ENCODE measurements at places on chromosomes 4 and X.
A peak's percentile ranks its signal among the peaks of the same experiment; 100 is the strongest.

GRCh38 chr4:52687696-52688095 is 28.6 kb upstream of the USP46 start:
- no peak for DNase-seq

DNA sequence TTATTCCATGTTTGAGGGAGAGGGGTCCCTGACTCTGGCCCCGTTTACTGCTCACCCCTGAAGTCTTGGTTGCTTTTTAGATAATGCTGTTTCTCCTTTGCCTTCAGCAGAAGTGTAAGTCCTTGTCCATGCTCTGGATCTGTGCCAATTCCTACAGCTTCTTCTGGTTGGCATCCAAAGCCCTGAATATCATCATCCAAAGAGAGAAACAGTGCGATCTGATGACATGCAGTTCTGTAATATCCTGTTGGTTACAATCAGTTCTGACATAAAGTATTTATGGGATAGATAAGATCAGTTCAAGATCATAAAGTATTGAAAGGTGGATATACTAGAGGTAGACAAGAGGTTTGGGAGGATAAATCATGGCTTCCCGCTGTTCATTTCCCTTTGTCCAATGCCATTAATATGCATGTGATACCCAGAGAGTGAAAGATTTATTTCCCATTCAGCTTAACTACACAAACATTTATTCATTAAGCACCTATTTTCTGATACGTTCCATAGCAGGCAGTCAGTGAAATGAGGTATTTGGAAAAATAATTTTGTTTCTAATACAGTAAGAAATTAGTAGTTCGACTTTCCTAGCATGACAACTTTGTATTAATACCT is 53.2 kb upstream of the TMEM150C start:
- DNase-seq, result no peak

DNA sequence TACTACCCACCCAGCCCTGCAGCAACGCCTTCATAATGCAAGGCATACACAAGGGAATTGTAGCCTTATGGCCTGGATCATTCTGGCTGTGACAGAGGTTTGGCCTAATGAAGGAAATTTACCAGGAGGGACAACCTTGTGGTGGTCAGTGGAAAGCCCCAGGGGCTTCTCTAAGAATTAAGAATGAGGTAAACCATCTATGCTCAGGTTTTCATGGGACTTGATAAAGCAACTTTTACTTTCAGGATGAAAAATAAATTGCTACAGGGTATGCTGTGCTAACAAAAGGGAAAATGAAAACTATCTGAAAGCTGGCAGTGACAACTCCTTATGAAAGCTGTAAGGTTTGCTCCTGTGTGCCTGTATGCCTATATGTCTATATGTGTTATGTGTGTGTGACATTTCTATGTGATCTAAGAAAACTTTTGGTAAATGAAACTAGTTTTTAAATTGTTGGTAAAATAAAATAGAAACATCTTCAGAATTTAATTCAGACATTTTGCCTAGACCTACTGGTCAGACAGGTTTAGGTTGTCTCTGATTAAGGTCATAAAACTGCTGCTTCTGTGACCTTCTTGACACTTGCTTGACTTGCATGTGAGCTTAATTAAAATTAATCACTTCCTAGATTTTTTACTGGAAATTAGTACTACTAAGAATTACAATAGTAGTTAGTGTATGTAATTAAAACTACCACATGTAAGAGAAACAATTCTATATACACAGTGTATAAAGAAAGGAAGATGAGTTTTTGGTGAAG is 19.9 kb upstream of the TXK start:
- DNase-seq, result no peak

DNA sequence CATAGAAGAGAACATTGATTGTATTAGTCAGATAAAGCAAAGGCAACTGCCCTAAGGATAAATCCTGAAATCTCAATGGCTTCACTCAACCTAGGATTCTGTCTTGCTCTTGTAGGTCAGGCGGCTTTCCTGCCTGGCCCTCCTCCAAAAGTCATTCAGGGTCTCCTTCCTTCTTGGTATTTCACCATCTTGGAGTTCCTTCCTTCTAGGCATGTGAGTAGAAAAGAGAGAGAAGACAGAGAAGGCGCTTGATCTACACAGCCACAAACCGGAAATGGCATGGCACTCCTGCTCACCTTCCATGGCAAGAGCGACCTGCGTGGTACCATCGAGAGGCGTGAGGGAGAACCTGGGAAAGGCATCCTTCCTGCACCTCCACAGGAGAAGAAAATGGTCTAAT is 45.3 kb upstream of the HELT start:
- no peak for DNase-seq

DNA sequence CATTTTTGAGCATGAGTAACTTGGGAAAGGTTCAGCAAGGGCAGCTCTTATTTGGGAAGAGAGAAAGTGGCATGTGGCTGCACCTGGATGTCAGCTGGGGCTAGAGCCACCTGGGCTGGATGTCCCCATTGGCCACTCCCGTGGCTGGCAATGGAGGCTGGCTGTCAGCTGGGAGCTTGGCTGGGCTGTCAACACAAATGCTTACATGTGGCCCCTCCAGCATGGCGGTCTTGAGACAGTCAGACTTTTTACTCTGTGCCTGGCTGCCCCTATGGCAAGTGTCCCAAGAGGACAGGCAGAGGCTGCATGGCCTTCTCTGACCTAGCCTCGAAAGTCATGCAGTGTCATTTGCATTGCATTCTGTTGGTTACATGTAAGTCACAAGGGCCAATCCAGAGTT is 99.6 kb downstream of the FAM53A start:
- no peak for DNase-seq

GRCh38 chr4:82667761-82668480 is 106.1 kb upstream of the TMEM150C start:
- no peak for DNase-seq

DNA sequence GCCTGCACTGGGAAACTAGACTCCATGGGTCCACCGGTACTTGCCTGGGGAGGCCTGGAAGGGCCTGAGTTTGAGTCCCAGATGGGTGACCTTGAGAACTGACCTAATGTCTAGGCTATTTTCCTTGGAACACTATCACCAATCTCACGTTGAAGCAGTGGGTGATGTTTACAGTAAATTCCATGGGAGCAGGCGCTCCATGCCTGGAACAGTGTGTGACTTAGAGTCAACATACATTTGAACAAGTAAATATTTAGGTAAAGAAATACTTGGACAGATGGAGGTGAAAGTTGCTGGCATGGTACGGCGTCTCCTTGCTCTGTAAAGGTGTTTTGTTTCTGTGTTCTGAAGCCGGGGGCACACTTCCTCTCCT is 47.5 kb downstream of the TBC1D14 start:
- DNase-seq, result no peak

GRCh38 chr4:48141048-48141447 is 7.0 kb upstream of the TXK start:
- DNase-seq, result no peak

GRCh38 chr4:184097241-184097605 is 120.5 kb downstream of the ENPP6 start:
- peak; percentile 54 for DNase-seq

DNA sequence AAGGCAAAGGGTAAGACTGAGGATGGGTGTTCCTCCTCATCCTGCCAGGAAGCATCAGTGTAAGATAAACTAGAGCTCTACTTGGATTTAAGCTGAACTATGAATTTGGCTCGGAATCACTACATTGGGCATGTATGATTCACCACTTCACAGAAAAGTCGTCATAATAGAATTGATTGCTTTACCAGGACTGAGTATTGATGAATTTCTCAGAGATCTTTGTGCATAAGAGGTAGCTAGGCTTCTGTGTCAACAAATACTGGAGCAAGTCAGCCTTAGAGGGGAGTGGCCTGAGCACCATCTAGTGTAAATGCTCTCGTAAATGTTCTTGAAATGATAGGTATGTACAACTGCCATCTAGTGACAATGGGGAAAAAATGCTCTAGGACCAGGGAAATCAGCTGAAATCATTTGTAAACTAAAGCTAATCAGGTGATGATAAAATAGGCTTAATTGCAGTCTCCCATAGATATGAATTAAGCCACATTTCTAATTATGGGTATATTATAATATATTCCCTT is 309.5 kb upstream of the FMR1 start:
- DNase-seq, result no peak

- DNase-seq, result no peak
Observed at GRCh38 chrX:43618366-43619205, 37.5 kb upstream of the MAOA start.

DNA sequence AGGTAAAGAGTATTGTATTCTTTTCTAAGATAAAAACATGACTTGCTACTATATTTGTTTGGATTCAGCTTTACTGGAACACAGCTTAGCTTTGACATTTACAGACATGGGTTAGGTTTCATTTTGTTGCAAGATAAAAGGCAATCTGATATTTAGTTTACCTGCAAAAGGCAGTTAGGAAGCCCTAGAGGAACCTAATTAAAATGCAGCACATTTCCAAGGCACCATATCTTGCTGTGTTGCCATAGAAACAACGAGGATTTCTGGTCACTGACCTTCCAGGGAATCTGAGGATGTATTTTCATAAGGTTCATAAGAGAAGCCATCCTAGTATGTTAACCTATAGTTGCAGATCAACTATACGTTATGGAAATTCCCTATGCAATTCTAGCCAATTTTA is 116.0 kb downstream of the SNCA start:
- DNase-seq, result no peak

DNA sequence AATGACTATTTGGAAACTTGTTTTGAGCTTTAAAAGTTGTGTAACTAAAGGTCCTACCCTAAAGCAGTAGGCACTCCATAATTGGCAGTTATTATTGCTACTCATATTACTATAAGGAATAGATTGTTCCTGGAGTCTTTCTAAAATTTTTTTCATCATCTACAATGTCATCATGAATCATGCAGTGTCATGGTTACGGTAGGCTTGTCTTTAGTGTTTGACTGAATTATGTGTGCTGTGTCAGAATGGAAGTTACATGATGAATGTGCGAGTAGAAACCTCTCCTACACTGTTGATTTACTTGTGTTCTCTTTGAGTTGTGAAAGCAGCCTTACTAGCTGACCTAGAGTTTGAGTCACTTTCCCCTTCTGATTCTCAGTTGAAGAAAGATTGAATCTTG is 1099.9 kb downstream of the RAPGEF2 start:
- DNase-seq, result no peak

- DNase-seq, result peak; percentile 78
Observed at GRCh38 chr4:157978680-157979361, 194.0 kb downstream of the GASK1B start.

All from uterus (tissue), 4 donors.